SHP77 treated with DMSO at 0.1 percent for 48 hours (cell line): ENCODE measurements at places on chromosomes 1 and 21.

DNA sequence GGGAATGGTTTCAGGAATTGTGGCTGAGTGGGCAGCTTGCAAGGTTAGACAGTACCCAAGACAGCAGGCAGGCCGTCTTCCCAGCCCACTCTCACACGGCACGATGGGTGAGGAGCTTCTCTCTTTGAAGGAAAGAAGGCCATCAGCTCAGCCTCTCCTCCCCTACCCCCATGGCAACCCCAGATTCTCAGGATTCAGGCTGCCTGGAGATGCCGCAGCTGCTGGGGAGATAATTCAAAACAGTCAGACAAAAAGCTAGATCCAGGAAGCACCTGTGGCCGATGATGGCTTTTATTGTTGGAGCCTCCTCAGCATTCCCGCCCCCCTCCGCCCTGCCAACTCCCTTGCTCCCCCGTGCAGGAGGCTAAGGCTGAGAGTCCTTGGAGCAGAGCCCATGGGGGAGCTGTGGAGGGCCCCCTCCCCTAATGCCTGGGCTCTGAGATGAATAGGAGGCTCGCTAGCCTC is 220.5 kb downstream of the TRABD2B start:
- no peak for DNase-seq

DNA sequence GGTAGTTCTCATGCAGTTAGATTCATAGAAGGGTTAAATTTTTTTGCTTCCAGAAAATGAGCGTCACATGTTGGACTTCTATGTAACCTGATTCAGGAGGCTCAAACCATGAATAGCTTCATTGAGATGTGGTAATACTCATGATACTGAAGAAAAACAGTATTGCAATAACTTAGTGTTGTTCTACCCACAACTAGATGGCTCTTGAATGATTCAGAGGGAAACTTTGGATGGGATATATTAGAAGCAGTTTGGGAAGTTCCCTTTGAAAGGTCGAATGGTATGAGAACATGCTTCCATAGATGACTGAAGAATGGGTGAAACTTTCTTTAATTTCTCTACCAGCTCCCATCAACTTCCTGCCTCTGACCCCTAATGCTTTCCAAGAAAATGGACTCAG is 211.7 kb upstream of the PTGFR start:
- no peak for DNase-seq

DNA sequence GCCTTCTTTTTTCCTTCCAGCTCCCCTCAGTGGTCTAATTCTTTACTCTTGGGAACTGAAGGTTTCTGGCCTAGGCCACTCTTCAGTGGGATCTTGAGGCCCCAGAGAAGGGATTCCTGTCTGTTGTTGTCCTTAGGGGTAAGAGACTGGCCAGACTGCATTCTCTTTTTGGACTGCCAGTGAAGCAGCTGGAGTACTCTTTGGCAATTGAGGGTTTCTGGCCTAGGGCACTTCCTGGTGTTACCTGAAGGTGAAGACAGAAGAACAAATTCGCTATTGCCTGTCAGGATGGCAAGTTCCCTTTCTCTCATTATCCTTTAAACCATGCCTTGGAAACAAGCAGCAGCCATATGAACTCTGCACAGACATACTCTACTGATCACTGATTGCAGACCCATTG is 286.6 kb upstream of the ZP4 start:
- DNase-seq: no peak

GRCh38 chr1:175376194-175376593 is 183.6 kb upstream of the KIAA0040 start:
- DNase-seq: no peak

DNA sequence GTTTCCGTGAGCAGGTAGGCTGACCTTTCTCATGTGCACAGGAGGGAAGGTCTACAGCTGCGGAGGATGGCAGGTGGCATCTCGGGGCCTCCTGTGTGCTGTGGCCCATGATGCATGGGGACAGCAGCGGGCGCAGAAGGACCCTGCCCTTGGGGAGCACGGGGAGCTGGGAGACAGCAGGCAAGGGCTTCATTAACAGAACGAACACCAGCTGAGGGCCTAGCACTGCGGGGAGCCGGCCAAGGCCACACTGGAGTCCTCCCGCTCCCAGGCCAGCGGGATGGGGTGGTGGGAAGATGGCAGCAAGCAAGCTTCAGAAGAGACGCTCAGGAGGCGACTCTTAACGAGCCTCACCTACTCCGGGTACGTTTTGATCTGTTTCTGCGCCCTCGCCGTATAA is 66.6 kb downstream of the SCCPDH start:
- no peak for DNase-seq

GRCh38 chr1:91693557-91693956 is 192.4 kb downstream of the TGFBR3 start:
- no peak for DNase-seq

DNA sequence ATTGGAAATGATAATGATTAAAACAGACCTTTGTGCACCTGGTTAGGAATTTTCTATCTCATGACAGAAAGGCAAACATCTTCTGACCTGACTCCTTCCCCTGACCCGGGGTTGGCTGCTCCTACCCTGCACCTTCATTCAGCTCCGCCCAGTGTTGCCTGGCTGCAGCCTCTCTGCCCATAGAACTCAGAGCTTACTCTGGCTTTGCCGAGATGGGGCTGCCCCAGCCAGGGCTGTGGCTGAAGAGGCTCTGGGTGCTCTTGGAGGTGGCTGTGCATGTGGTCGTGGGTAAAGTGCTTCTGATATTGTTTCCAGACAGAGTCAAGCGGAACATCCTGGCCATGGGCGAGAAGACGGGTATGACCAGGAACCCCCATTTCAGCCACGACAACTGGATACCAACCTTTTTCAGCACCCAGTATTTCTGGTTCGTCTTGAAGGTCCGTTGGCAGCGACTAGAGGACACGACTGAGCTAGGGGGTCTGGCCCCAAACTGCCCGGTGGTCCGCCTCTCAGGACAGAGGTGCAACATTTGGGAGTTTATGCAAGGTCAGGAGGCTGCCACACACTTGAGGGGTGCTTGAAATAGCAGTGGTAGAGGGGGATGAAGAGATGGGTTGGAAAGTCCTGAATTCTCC is at the start of gene DIO1:
DIO1 (plus strand) TSS at position 189 of the 638 bp plus-strand sequence; CDS start at position 213, 24 bp downstream.
- no peak for DNase-seq

- DNase-seq: no peak
Observed at GRCh38 chr21:44975720-44976555, 36.1 kb downstream of the SLX9 start.

- no peak for DNase-seq
Observed at GRCh38 chr1:231597971-231598370, 28.6 kb upstream of the DISC1 start.

GRCh38 chr1:33902486-33903209 is 38.8 kb downstream of the HMGB4 start:
- DNase-seq: no peak

DNA sequence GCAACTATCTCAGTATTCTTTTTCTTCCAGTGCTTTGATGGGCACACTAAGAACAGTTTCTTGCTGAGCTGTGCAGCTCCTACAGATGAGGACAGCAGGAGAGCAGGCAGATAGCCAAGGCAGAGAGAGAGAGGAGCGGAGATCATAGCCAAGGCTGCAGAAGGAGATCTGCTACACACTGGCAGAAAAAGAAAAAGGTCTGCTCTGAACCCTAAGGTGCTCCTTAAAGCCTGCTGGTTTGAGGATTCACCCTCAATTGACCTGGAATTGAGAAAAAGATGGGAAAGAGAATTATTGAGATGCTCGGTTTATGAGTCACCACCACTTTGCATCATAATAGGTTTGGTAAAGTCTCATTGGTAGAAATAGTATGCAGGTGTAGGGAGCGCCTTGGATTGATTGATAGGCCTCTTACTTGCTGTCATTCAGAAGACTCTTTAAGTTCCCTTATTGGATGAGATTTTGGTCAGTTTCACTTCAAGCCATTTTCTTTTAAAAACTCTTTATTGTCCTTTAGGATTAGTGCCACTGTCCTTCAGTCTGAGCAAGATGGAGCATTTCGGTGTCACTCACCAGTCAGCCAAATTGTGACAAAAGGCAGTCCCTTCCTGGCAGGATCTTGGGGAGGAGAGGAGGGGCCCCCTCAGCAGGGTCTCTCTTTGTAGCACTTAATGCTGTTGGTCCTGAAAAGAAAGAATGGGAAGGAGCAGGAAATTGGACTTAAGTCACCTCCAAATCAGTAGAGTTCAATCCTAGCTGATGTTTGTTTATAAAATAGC is 685.0 kb downstream of the ADGRL2 start:
- no peak for DNase-seq

- no peak for DNase-seq
Observed at GRCh38 chr1:99728494-99729235, 37.8 kb downstream of the FRRS1 start.

DNA sequence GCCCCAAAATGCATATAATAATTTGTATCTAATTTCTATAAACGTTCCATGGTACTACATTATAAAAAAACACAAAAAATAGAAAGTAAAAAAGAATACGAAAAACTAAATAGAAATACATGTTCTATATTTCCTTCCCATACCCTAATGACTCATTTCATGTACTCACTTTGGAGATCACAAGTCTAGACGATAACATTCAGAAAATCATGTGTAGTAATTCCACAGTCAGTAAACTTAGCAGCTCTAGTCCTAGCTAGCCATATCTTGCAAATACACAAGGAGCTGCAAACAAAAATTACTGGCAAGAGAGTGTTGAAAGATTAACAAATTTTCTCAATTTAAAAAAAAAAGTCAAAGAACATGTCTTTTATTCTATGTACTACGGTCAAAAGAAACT is 1.4 kb downstream of the GOLPH3L start:
- DNase-seq: no peak

GRCh38 chr1:168498956-168499687 is 44.7 kb downstream of the XCL2 start:
- no peak for DNase-seq

DNA sequence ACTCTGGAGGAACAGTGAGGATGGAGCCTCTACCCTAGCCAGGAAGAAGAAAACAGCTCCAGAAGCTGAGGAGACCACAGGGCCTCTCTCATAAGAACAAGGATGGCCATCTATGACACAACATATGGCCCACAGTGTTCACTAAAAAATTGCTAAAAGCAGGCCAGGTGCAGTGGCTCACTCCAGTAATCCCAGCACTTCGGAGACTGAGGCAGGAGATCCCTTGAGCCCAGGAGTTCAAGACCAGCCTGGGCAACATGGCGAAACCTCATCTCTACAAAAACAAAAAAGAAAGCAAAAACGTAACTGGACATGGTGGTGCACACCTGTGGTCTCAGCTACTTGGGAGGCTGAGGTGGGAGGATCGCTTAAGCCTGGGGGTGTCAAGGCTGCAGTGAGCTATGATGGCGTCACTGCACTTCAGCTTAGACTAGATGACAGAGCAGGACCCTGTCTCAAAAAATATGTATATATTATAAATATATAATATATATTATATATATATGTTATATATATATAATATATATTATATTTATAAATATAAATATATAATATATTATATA is 103.1 kb downstream of the TOMM20 start:
- DNase-seq: no peak

DNA sequence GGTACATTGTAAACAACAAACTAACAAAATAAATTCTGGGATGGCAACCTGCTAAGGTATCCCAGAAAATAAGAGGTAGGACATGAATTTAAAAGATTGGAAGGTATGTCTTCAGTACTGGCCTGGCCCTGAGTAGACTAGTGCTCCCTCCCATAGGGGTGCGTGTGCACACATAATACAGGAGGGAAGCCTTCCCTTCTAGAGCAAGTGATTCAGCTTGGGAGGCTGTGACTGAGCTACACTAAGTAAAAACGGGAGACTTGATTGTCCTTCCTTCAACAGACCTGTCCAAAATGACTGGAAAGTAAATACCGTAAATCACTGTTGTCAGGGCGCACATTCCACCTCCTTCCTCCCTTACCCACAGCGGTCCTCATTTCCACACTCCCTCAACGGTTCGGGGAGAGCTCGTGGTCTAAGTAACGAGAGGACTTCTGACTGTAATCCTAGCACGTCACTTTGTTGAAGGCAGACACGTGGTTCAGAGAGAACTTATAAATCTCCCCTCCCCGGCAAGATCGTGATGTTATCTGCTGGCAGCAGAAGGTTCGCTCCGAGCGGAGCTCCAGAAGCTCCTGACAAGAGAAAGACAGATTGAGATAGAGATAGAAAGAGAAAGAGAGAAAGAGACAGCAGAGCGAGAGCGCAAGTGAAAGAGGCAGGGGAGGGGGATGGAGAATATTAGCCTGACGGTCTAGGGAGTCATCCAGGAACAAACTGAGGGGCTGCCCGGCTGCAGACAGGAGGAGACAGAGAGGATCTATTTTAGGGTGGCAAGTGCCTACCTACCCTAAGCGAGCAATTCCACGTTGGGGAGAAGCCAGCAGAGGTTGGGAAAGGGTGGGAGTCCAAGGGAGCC is at the start of gene TGFB2:
TGFB2 (plus strand) TSS at position 523 of the 859 bp plus-strand sequence. CDS start 1,366 bp downstream, outside the sequence.
- no peak for DNase-seq

DNA sequence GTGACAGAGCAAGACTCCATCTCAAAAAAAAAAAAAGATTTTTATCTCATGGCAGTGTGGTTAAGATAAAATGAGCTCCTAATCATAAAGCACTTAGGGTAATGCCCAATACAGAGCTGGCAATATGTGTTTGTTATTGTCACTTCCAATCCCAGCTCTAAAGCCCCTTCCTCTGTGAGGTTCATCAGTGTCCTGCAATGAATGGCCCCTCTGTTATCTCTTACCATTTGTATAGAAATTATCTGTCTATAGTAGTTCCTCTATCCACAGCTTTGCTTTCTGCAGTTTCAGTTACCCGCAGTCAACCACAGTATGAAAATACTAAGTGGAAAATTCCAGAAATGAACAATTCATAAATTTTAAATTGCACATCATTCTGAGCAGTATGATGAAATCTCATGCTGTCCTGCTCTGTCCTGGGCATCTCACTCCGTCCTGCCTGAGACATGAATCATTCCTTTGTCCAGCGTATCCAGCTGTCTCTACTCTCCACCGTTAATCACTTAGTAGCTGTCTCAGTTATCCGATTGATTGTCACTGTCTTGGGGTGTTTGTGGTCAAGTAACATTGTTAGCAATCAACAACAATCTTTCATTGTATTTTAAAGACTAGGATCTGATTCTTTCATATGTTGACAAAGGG is 50.2 kb upstream of the DNAH14 start:
- DNase-seq: no peak

GRCh38 chr1:9413877-9414213 is 121.2 kb downstream of the SPSB1 start:
- no peak for DNase-seq

DNA sequence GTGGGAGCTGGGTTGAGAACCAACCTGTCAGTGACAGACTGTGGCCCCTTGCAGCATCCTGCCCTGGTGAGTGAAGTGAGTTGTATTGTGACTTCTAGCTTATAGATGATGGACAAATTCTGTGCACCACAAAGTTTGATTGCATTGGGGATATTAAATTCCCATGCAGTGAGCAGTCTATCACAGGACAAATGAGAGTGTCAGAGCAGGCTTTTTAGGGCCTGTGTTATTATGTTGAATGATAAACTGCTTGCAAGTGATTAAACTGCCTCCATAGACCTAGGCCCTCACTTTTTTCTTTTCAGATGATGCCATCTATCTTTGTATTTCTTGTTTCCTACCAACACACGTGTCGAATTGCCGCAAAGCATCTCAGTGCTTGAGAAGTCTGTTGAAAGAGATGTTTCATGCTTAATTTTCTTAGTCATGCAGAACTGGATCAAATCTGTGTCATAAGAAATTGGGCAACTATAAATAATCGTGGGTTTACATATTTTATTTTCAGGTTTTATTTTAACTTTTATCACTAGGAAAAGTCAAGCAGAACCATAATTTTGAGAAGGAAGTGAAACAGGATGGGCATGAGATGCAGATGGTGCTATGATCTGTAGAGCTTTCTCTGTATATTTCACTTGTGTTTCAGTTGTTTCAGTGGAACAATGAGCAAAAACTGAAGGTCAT is 199.2 kb downstream of the S1PR1 start:
- DNase-seq: no peak
